Inflammatory macrophage treated with lipopolysaccharide for 1 hour (primary cell): ENCODE measurements at places on chromosomes 1 and 21.

DNA sequence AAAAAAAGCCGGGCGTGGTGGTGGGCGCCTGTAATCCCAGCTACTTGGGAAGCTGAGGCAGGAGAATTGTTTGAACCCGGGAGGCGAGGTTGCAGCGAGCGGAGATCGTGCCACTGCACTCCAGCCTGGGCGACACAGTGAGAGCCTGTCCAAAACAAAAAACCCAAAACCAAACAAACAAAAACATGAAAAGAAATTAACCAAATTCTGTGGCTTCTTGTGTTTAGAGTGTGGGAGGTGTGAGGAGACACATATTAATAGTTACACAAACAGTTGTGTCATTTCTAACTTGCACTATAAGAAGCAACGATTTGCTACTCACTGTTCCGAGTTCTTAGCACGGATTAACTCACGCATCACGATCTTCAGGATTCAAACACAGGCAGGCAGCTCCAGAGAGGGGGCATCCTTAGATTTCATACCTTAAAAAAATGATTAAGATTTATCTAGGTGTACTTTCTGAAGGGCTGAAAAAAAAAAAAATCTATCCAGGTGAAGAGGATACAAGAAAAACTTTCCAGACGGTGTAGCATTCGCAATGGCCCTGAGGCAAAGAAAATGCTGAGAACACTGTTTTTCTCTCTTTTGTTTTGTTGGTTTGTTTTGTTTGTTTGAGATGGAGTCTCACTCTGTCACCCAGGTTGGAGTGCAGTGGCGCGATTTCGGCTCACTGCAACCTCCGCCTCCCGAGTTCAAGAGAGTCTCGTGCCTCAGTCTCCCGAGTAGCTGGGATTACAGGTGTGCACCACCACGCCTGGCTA is 713 bp upstream of the HMGCL start:
- DNase-seq, result no peak

DNA sequence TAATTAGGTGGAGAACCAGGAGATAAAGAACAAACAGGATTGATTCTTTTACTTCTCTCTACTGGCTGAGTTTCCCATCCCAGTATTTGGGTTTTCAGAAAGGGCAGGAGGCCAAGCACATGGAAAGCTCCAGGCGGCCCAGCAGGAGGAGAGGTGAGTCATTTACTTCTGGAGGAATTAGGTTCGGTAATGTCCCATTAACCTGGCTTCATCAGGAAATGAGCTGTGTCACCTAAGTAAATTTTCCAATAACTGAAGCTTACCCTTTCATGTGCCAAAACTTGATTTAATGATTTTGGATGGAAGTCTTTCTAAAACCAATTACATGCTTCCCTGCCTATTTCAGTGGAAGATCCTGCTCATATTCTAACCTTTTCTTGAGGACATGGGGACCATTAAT is 257.6 kb upstream of the USP24 start:
- DNase-seq, result no peak

GRCh38 chr1:220182111-220182510 is 88.2 kb downstream of the IARS2 start:
- no peak for DNase-seq

DNA sequence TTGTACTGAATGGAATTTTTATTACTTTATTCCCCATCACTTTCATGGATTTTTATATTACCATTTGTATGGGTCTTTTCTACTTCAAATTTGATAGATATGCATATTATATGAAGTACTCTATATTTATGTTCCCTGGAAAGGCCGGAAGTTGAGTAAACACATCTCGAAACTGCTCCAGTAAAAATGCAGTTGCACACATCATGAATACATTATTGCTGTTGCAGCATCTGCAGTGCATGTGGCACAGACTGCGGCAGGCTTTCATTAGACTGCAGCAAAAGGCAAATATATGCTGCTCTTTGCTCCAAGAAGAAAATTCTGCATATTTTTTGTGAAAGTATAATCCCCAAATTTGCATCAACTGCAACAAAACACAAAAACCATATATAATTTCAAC is 48.7 kb upstream of the LRRC7 start:
- DNase-seq, result no peak

- no peak for DNase-seq
Measured at GRCh38 chr1:110053552-110054428, 16.7 kb downstream of the ALX3 start.

DNA sequence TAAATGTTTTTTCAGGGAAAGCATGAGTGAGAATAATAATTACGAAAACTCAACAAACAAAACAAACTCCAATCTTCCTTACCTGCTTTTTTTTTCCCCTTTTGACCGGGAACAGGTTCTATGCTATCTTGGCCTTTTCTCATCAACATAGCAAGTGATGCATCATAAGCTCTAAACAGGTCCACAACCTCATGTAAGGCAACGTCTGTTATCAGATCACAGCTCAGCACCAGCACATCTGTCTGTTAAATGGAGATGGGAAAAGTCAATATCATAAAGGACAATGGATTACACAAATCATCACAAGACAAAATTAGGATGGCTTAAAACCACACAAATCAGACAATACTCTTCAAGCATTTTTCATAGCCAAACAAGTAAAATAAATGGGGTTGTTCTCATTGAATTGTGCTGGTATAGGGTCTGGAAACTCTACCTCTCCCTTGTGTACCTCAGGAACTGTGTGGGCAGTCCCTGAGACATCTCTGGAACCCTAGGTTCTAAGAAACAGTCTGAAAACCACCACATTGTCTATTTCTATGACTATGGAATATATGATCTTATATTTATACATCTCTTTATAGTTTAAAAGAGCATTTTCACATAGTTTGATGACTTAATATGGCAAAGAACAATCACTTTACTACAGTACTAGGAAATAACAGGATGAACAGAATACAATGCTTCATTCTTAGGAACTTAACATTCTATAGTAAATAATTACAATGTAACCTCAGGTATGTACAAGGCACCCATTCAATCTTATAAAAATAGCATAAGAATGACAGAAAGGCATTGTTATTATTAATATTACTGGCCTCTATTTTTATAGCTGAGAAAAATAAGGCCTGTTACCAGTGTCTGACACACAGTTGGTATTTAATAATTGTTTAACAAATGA is 44.7 kb downstream of the EIF2B3 start:
- no peak for DNase-seq

GRCh38 chr1:145730900-145731299 is 11.6 kb downstream of the CD160 start:
- no peak for DNase-seq

DNA sequence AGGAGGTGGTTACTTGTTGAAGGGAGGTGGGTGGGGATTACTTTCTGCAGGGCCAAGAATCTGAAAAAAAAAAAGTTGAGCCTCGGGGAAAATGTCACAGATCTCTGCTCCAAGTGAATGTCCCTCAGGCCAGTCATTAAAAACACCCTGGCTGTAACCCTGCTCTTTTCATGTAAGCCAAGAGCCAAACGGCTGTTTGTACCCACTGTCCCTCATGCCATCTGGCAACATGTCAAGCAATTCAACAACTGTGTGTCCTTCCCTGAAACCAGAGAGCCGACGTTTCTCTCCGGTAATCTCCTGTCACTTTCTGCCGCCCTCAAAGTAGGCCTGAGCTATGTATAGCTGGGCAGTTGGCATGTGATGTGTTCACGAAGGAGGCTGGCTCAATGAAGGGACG is 14.7 kb downstream of the CASQ2 start:
- DNase-seq, result no peak

- no peak for DNase-seq
Measured at GRCh38 chr1:199979071-199979470, 48.4 kb upstream of the NR5A2 start.

DNA sequence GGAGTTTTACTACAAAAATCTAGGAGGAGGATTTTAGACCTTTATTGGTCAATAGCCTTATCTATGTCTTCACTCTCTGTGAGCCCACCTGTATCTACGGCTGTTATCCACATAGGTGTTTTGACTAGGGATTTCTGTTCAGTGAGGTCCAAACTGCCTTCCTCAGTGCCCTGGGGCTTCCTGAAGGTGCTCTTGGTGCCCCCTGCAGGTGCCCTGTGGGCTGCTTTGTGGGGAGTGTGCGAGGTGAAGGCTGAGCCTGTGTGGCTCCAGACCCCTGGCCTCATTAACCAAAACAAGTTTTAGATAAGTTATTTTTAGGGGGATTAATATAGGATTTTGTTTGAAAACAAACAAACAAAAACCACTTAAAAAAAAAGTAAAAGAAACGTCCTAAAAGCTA is 122.5 kb downstream of the KIF26B start:
- DNase-seq, result no peak

DNA sequence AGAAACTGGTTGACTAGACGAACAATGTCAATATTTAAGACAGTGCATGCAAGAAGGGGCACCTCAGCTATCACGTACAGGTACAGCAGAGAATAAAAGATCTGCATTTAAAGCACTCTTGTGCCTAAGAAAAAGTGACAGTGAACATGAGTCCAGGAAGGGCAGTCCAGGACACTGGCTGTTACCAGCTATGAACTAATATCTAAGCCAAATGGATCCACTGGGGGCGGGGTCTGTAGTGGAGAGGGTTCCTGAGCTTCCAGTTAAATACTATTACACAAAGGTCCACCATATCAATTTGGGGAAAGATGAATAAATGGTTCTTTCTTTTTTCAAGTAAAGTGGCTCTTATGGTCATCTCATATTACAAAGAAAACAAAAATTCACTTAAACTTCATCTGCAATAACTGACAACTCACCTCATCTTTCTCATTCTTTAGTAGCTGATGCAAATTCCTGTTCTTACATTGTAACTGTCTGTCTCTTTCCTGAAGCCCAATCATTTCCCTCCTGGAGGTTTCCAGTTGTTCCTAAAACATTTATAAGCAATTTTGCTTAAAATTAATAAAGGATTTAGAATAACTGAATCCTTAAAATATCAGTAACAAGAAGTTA is 24.5 kb downstream of the SSX2IP start:
- no peak for DNase-seq

- no peak for DNase-seq
Measured at GRCh38 chr1:145997016-145997717, 788 bp upstream of the TXNIP start.

GRCh38 chr1:46181343-46182260 is 5.3 kb upstream of the P3R3URF start:
- DNase-seq, result no peak

DNA sequence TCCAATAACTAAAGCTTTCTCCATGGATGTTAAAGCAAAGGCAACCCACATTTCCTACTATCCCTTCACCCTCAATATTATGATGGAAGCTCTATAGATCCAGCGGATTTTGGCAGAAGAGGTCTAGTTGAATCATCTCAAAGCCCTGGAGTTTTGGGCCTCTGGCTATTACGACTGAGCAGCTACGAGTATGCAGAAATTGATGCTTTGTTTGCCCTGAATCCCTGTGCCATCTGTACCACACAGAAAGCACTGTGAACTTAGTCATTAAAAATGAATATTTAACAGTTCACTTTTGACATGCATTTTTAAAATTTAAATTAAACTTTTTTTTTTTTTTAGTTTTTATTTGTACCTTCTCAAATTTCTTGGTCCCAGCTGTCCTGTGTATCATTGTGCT is 705.4 kb upstream of the PTBP2 start:
- DNase-seq, result no peak

DNA sequence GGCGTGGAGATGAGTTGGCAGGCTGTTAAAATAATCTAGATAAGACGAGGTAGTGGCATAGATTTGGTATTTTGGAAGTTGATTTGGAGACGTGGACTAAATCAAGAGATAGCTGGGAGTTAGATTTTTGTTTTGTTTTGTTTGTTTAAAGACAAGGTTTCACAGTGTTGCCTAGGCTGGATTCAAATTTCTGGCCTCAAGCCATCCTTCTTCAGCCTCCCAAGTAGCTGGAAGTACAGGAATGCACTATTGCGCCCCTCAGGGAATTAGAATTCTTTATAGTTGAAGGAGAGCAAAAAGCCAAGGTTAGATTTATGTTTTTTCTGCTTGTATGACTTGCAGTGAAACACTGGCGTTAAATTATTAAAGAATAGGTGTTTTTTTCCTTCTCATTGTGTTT is 22.3 kb upstream of the SNRPE start:
- no peak for DNase-seq

GRCh38 chr1:159429074-159429861 is 2.7 kb upstream of the OR10J4 start:
- no peak for DNase-seq

DNA sequence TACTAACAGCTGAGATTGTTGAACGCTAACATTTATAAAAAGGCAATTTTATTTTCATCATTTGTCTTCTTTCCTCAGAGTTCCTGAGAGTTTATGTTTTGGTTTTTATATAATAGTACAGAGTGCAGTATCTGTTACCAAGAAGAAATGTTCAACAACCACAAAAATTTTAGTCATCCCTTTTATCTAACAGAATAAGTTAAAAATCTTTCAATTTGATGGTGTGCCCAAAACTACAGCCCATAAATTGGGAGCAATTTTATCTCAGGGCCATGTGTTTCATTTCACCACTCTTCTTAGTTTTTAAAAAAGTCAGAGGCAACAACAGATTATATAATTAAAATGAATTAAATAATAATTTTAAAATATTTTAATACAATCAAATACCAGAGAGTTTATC is 37.1 kb downstream of the NEXN start:
- DNase-seq, result no peak

GRCh38 chr1:154840269-154841176 is 29.6 kb downstream of the KCNN3 start:
- no peak for DNase-seq

DNA sequence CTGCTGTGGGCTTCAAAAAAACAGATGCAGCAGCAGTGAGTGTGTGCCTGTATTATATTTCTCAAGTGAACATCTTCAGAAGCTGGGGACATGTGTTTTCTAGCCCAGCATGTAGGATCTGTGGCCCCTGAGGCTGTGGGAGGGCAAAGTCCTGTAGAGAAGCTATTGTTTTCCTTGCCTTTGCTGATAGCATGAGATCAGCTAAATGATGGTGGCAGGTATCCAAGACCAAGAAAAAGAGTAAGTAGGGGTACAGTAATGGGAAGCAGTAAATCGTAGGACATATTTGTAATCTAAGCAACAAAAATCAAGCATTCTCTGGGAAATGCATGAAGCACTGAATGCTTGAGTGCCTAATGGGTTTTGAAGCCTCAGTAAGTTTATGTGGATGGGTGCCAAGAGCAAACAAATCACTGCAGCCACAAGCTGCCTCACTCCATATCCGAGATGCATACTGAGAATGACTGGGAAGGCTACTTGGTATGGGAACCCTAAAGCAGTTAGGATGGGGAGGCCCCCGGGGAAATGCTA is 98.3 kb downstream of the CD58 start:
- no peak for DNase-seq

GRCh38 chr1:38497921-38498656 is 361.5 kb downstream of the RRAGC start:
- no peak for DNase-seq

DNA sequence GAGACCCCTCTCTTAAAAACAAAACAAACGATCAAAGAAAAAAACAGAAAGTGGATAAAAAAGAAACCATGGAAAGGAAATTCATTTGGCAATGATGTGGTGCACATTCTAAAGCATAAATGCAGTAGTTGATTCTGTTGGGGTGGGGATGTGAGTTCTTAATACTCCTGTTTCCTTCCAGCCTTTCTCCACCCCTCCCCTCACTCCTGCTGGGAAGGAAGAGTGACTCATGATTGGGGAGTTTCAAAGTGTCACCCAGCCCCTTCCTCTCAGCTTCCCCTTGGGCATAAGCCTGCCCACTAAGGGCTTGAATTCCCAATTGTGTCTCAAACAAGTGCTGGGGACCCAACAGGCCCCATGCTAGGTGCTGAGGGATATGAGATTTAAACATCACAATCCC is 6.7 kb upstream of the PINK1 start:
- DNase-seq, result no peak
